ENCODE measurements at places on chromosomes 6 and 20.
A peak's percentile ranks its signal among the peaks of the same experiment; 100 is the strongest.

DNA sequence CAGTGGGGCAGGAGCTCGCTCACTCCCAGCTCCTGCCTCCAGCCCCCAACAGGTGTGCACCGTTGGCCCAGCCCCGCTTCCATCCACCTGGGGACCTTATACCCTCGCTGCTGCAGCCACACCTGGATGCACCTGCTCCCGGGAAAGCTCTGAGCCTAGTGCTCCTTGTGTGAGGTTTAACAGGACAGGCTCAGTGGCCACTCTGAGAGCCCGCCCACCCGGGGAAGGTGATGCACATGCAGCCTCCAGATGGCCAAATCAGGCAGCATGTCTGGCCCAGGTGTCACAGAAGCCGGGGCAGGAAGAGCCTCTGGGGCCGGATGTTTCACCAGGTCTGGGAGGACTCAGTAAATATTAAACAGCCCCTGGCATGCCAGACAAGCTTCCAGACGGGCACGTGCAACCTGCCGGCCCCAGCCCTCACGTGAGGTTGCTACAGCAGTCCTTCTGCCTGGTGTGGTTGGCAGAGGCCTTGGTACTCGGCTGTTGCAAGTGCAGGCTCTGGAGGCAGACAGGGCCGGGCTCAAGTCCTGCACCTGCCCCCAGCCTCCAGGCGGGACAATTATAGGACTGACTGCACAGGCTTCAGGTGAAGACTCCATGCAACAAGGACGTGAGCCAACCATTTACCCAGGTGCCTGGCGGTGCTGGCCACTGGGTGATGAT lies 66.9 kb downstream of the RIPOR3 start:
- no peak for DNase-seq

- no peak for DNase-seq
These were observed 178.0 kb downstream of the ATXN1 start for GRCh38 chr6:16583144-16583762.

GRCh38 chr6:6918216-6918983 lies 189.4 kb upstream of the RREB1 start:
- no peak for DNase-seq

- no peak for DNase-seq
These were observed 205.8 kb downstream of the ISM1 start for GRCh38 chr20:13426870-13427269.

GRCh38 chr6:140052736-140053729 lies 678.6 kb upstream of the CITED2 start:
- DNase-seq: peak; percentile 14

DNA sequence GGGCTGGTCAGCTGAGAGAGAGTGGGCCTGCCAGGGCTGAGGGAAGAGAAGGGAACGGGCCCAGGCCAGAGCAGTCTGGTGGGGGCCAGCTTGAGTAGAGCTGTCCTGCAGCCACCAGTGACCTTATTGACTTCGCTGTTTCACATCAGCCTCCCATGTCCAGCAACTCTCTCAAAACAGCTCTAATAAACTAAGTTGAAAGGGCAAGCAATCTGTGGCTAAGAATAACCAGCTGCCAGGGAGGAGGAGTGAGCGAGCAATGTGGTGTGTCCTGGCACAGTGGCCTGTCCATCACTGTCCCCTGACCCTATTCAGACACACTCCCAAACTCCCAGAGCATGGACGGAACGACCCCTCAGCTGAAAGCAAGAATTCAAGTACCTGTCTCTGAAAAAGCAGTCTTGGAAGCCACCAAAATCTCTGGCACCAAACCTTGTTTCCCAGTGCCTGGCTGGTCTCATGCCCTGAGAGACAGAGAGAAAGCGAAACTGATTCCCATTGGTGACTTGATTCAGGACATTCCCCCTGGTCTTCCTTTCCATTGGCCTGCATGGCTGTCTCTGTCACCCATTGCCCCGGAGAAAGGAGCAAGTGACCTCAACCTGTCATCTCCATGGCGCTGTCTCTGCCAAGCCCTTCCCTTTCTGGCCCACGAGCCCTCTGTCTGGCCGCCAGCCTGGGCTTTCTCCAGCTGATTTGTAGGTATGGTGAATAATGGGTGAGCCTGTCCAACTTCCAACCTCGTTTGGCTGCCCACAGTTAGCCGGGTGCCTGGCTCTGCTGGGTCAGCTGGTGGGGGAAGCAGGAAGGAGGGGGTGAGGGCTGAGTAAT lies at the start of gene DDO:
TSS of gene DDO (minus strand) at position 490 of the 831 bp plus-strand sequence. CDS start 2,113 bp downstream, outside the sequence.
- DNase-seq: peak; percentile 30

- no peak for DNase-seq
These were observed 135.1 kb upstream of the MYLIP start for GRCh38 chr6:15993716-15994228.

DNA sequence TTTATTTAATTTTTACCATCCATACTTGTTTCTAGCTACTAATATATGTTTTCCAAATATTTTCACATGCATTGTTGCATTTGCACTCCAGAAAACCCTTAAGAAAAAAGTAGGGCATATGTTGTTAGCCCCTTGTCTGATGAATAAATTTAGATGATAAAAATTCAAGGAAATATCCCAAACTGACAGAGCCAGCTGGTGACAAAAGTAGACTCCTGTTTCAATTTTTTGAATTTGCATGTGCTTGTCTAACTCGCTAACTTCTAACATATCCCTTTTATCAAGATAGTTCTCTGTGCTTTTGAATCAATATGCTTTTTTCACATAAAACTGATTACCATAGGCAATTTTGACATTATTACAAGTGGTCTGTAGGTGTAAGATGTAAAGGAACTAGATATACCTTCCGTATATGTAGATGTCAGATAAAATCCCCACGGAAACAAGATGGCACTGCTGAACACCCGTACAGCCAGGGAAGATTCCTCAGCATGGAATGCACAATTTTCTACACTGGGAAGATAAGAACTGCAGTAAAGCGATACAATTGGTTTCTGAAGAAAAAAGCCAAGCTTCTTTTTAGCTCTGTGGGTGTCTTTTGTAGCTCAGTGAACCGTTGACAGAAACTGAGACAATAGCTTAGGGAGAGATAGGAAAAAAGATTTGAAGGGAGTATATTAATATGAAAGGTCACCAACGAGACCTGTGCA lies 437.6 kb upstream of the RNF217 start:
- DNase-seq: no peak

- no peak for DNase-seq
These were observed 74.8 kb downstream of the IYD start for GRCh38 chr6:150443621-150444020.

- no peak for DNase-seq
These were observed 155.2 kb upstream of the KHDRBS2 start for GRCh38 chr6:62441182-62441581.

DNA sequence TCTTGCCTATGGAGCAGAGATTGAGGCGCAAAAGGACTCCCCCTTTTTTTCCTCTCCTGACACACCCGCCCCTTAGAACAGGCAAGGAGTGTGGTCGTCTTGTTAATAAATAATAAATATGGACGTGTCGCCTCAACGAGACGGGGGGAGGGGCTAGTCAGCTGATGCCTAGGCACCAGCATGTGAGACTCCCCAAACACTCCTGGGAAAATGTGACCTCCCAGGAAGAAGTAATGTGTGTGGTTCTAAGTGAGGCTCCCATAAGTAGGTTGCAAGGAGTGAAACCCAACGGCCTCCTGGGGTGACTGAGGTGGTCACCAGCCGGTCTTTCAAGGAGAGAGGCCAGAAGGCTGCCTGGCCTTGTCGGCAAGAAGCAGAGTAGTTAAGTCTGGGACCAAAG lies 1.1 kb upstream of the FAXC start:
- peak; percentile 13 for DNase-seq

DNA sequence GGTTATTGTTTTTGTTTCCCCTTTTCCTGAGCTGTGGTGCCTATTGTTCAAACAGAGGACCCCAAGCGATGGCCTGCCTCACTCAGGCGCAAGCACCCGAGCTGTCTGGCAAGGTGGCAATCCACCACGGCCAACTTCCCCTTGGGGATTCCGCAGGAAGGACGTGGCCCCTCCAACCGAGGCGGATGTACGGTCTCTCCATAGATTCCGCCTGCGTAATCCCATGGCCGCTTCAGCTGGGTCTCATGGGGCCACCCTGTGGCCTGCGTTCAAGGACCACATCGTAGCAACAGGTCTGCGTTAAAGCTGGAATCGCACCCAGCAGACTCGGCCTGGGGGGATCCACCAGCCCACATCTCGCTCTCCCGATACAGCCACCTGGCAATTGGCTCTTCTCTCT lies 79.9 kb downstream of the CEBPB start:
- no peak for DNase-seq

DNA sequence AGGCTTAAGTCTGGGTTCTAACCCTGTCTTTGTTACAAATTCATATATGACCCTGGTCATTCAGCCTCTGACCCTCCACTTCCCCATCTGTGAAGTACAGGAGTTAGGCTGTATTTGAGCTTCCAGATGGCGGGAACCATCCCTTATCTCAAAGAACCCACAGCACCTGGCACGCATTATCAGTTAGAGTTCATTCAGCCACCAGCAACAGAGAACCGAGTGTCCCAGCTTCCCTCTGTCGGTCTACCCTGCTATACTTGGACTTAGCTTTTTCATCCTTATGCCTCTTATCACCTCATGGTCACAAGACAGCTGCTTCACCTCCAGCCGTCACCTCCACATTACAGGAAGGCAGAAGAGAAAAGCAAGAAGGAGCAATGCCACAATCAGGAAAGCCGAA lies 147.8 kb downstream of the EYA2 start:
- no peak for DNase-seq

DNA sequence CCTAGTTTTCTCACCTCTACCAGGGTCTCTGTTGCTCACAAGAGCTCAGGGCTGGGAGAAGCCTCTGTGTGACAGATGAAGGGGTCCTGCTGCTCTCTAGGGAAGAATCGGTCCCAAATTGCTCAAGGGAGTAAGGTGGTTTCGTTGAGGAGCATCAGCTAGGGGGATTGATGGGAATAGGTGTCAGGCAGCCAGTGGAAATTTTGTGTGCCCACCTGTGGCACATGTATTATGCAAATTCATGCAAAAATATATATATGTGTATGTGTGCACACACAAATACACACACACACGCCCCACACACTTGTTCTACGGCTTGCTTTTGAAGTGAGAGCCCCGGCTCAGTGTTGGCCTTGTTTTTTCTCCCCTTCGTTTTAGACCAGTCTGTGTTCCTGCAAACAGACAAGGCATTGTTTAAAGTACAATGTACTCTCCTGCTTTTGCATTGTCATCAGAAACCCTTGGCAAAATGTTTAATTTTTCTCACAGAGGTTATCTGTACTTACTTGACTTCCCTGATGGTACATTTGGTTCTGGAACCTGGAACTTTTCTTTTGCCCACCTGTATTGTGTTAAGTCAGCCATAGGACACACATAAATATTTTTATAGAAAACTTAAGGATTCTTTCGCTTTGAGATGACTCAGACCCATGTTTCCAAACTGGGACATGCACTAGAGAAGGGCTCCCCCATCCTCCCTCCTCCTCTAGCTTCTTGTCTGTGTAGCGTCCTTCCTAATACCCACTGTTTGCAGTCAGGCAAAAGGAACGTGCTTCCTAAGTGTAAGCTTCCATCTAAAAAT lies 26.7 kb downstream of the FOXO3 start:
- no peak for DNase-seq

DNA sequence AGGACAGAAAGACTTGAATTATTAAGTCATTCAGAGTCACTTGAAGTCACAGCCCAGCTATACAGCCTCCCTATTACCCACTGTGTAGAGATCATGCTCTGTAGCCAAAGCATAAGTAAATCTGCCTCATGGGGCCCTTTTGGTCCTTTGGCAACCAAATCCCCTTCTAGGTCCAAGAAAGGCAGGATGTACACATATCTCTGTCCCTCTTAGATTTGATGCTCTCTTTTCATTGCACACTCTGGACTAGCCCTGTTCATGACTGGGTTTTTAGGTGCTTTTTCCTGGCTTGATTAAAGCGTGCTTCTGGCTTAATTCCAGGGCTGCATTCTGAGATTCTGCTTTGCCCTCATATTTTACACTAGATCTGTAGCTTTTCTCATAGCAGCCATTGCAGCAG lies 296.8 kb downstream of the TENT5A start:
- DNase-seq: no peak

DNA sequence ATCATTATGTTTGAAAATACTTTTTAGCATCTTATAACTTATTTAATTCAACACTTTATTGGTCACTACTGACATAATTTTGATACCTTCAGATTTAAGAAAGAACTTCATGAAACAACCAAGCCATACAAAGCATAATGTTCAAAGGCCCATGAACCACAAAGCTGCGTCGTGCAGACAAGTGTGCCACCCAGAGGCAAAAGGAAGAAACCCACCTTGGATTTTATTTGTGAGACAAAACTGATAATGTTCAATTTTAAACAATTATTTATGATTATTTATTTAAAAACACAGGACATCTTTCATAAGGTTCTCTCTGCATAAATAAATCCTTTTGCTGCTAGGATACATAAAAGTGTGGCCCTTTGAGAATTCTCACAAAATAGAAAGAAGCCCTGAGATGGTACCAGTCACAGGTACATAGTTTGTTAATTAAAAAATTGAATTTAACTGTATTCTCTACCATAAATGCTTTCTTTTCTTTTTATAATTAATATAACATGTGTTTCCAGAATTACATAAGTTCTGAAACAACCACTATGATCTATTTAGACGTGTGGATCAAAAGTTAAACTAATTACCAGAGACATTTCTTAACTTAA lies 143.7 kb downstream of the RALGAPA2 start:
- DNase-seq: peak; percentile 33

GRCh38 chr6:11064836-11065235 lies 20.7 kb upstream of the ELOVL2 start:
- DNase-seq: no peak

GRCh38 chr6:117555262-117555849 lies 47.0 kb downstream of the GOPC start:
- no peak for DNase-seq

GRCh38 chr6:33993653-33994471 lies 152.0 kb downstream of the GRM4 start:
- DNase-seq: no peak

GRCh38 chr6:119347466-119348095 lies 2.0 kb downstream of the MAN1A1 start:
- no peak for DNase-seq

DNA sequence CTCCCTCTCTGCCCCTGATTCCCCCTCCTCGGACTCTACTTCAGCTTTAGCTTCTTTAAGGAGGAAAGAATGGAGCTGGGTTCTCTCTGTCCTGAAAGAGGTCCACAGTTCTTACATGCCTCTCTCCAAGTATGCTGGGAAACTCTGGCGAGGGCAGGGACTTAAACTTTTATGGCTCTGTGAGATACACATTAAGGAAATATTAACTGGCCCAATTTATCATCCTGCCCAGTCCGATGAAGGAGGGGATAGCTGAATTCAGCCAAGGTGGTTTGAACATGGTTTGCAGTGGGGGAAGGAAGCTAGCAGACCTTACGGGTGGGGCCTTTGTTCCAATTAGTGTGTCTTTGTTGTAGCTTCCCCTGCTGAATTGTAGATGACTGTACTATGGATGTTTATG lies 121.7 kb downstream of the EYA4 start:
- DNase-seq: no peak

DNA sequence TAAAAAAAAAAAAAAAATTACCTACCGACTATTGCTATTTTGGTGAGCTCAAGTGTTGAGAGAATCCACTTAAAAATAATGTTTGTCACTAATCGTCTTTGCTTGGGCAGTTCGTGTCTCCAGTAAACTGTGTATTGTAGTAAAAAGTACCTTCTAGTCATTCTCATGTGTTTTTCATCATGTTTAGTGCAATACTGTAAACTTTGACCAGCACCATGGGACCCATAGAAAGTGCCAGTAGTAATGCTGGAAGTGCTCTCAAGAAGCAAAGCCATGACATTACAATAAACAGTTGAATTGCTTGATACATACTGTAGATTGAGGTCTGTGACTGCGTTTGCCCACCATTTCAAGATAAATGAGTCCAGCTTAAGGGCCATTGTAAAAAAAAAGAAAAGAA lies 395.2 kb downstream of the BCKDHB start:
- DNase-seq: no peak

All from SJCRH30 (cell line).